ENCODE measurements at places on chromosomes 2 and 18. TPM values are rescaled to one million over a fixed set of nuclear protein-coding genes. Genes with fewer than 3 reads are reported as not detected.
A peak's percentile ranks its signal among the peaks of the same experiment; 100 is the strongest.

DNA sequence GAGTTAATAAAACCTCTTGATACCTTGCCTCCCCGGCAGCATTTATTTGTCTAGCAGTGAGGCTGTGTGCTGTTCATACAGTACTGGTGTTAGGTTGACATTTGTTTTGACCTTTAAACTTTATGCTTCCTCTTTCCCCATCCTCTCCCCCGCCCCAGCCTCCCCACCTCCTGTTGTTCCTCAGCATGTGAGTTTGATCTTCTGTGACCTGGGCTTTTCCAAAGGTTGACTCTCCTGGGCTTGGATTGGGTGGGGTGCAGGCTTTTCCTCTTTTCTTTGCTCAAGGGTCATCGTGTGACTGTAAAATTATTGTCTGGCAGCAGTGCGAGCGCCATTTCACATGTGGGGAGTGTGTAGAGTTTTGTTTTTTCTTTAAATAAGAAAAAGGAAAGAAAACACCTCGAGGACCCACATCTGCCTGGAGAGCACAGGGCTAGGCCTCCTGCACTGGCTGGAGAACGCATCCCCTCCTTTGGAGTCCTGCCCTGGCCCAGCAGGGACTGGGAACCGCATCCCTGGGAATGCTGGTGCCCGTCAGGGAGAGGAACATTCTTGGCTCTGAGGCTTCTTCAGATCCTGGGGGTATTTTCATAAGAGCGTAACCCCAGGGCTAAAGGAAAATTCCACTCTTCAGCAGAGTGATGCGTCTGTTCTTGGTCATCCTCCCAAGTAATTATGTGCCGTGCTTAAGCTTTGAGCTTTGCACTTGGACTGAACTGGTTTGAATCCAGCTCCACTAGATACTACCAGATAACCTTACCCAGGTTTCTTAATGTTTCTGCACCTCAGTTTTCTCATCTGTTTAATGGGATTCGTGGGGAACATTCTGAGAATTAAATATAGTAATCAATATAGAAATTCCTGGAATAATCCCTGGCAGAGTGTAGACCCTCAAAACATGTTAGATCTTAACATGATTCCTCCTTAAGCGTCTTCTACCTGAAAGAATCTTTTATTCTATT is 91.5 kb downstream of the SETBP1 start:
- no peak overlapping the region for H3K27ac ChIP-seq
- H3K4me3 ChIP-seq = no peak overlapping the region
- no peaks in the 10 kb centered on the region for H3K4me1 ChIP-seq
- no peaks in the 10 kb centered on the region for H3K27me3 ChIP-seq
- H3K36me3 ChIP-seq = no peaks in the 10 kb centered on the region
- no peak for DNase-seq

DNA sequence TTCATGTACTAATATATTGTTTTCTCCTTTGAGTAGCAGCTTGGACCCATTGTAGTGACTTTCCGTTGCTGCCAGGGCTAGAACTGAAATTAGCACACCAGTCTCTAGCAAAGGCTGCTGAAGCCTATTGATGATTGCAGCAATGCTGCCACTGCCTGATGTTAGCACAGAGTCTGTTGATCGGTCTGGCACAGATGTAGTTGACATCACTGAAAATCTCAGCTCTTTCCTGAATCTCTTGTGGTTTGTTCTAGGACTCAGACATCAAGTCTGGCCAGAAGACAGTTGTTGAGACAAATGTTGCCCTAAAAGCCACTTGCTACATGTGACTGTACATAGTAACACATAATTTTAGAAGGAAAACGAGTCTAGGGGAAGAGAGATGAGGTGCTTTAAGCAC is 47.2 kb downstream of the VAPA start:
- H3K27ac ChIP-seq = no peak overlapping the region
- H3K4me1 ChIP-seq = no peaks in the 10 kb centered on the region

DNA sequence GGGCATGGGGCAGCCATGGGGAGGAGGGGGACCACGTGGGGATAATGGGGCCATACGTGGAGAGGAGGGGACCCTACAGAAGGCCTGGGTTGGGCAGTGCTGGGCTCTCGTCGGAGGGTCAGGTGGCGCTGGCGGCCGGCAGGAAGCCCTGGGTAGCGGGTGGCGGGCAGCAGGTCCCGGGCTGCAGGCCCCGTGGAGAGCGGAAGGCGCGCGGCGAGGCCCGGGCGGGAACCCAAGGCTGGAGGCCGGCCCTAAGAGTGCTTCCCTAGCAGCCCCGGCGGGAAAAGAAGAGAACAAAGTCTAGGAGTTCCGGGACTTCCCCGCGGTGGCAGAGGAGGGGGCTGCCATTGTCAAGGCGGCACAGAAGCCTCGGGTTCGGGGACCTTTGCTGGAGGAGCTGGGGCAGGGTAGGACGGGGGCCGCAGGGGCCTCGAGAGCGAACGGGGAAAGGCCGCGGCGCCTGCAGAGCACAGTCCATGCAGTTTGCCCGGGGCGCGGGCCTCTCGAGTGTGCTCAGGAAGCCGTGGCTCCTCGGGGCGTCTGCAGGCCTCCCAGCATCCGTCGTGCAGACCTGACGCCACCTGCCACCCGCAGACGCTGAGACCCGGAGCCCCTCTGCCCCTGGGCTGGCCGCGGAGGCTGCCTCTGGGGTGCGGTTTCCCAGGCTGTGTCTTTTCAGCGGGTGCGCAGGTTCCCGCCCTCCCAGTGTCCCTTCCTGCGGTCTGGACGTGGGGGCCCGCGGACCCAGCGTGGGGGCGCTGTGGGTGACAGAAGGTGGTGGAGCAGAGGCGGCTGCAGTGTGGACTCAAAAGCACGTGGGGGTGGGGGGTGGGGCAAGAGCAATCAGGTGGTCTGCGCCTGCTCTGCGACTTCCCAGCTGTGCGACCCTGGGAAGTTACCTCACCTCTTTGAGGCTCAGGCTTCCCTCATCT is 19.4 kb upstream of the NCL start:
- no peak for DNase-seq
- no peak overlapping the region for H3K4me3 ChIP-seq
- H3K36me3 ChIP-seq = no peaks in the 10 kb centered on the region
- no peak overlapping the region for H3K27ac ChIP-seq

DNA sequence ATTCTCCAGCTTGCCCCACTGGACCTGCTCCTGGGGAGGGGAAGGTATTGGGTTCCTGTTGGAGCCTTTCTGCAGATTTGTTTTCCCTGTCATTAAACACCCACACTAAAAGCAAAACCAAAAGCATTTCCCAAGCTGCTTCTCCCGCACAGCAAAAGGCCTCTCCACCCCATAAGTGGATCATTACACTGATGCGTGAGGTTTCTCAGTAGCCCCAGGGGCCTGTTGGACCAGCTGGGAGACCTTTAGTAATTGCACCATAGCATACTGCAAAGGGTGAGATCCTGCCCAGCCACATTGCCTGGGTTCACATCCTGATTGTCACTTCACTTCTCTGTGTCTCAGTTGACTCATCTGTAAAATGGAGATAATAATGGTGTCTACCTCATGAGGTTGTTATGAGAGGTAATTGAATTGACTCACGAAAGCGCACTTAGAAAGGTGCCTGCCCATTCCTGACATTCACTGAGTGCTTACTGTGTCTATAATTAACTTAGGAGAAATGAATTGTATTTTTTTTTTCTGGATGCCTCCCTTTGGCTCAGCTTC is 43.9 kb downstream of the TOGARAM2 start:
- no peaks in the 10 kb centered on the region for H3K4me1 ChIP-seq
- no peak for DNase-seq
- H3K27ac ChIP-seq = no peak overlapping the region
- H3K36me3 ChIP-seq = no peaks in the 10 kb centered on the region
- H3K27me3 ChIP-seq = no peaks in the 10 kb centered on the region

GRCh38 chr2:74502720-74503505 is 3.5 kb upstream of the LBX2 start:
- peaks cover 7% of the 10 kb centered on the region for H3K36me3 ChIP-seq
- DNase-seq = no peak
- no peak overlapping the region for H3K4me3 ChIP-seq

- H3K27me3 ChIP-seq = no peaks in the 10 kb centered on the region
- H3K4me3 ChIP-seq = no peak overlapping the region
- no peak for DNase-seq
Measured at GRCh38 chr2:183164650-183165015, 40.4 kb downstream of the NUP35 start.

DNA sequence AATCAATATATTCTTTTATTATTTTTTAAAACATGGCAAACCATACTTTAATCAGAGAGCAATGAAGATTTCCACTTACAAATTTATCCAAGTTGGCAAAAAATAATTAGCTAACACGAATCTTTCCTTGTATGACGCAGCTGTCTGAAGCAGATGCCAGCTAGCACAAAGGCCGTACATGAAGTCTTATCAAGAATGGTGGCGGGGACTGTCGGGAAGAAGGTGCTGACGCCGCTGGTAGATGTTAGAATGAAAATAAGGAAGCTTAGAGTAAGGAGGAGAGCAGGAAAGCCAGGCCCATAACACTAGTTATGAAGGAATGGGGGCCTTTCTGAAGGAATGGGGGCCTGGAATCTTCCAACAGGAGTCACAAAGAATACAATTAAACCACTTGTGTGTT is 96.7 kb downstream of the ZNF516 start:
- no peak overlapping the region for H3K27ac ChIP-seq
- no peaks in the 10 kb centered on the region for H3K36me3 ChIP-seq
- peaks cover 17% of the 10 kb centered on the region for H3K27me3 ChIP-seq
- no peak for DNase-seq

GRCh38 chr18:68738564-68738963 is 23.7 kb upstream of the TMX3 start:
- H3K4me1 ChIP-seq = peaks cover 19% of the 10 kb centered on the region
- no peaks in the 10 kb centered on the region for H3K27me3 ChIP-seq
- DNase-seq = no peak
- no peak overlapping the region for H3K27ac ChIP-seq

DNA sequence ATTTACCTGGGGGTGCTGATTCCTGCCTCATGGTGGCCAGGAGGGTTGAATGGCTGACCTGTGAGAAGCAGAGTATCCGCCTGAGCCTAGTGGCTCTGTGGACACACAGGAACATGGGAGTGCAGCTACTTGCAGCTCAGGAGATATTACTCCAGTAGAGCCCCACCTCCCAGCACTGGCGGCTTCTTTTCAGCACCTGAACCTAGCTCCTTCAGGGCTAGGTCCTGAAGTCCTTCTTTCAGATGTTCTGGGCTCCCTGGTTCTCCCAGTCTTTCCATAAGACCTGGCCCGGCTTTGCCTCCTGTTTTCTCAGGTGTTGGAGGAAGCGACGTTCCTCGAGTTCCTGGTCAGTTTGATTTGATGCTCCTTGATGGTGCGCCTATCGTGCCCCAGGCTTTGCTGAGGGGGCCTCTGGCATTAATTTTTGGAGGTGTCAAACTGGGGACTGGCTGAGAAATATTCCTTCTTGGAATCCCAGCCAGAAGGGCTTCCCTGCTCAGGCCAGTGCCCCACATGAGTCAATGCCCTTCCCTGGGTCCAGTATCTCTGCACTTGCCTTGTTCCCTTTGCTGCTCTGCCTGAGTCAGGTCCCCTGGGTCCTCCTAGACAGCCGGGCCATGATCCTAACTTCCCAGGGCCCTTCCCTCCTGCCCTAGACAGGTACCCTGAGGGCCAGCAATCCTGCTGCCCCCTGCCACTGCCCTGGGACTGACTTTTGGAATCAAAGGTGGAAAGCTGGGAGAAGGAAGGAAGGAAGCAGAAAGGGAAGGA is 110.7 kb upstream of the HAAO start:
- DNase-seq = no peak
- H3K4me1 ChIP-seq = peaks cover 9% of the 10 kb centered on the region
- H3K36me3 ChIP-seq = no peaks in the 10 kb centered on the region

- no peaks in the 10 kb centered on the region for H3K27me3 ChIP-seq
- no peak for DNase-seq
- H3K27ac ChIP-seq = peak overlapping the region; percentile 99
- H3K36me3 ChIP-seq = no peaks in the 10 kb centered on the region
- peaks cover 52% of the 10 kb centered on the region for H3K4me1 ChIP-seq
Measured at GRCh38 chr2:112880696-112881095, 30.3 kb upstream of the IL37 start.

- peaks cover 68% of the 10 kb centered on the region for H3K27me3 ChIP-seq
- no peaks in the 10 kb centered on the region for H3K36me3 ChIP-seq
- DNase-seq = no peak
- no peak overlapping the region for H3K4me3 ChIP-seq
- no peak overlapping the region for H3K27ac ChIP-seq
- H3K4me1 ChIP-seq = no peaks in the 10 kb centered on the region
Measured at GRCh38 chr18:78738076-78738690, 241.4 kb upstream of the SALL3 start.

GRCh38 chr2:173414823-173415322 is 60.2 kb downstream of the CDCA7 start:
- no peaks in the 10 kb centered on the region for H3K36me3 ChIP-seq
- no peak overlapping the region for H3K4me3 ChIP-seq
- peak overlapping the region; percentile 68 for H3K27ac ChIP-seq
- H3K27me3 ChIP-seq = no peaks in the 10 kb centered on the region

- H3K4me1 ChIP-seq = peaks cover 68% of the 10 kb centered on the region
- no peak for DNase-seq
- H3K27ac ChIP-seq = 0 out of 2 replicates have a peak overlapping the region, but pooled peaks have one; percentile 22
- no peaks in the 10 kb centered on the region for H3K36me3 ChIP-seq
Measured at GRCh38 chr2:95060446-95061118, 35.1 kb downstream of the MAL start.

DNA sequence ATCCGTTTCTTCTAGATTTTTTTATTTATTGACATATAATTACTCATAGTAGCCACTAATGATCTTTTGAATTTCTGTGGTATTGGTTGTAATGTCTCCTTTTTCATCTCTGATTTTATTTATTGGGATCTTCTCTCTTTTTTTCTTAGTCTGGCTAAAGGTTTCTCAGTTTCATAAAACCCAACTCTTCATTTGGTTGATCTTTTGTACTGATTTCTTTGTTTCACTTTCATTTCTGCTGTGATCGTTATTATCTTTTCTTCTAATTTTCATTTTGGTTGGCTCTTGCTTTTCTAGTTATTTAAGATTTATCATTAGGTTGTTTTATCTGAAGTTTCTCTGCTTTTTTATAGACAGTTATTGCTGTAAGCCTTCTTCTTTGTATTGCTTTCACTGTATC is 463.6 kb upstream of the CRIM1 start:
- DNase-seq = no peak
- H3K27ac ChIP-seq = no peak overlapping the region
- H3K4me1 ChIP-seq = no peaks in the 10 kb centered on the region
- H3K4me3 ChIP-seq = no peak overlapping the region
- H3K27me3 ChIP-seq = no peaks in the 10 kb centered on the region

- no peak for DNase-seq
- H3K4me1 ChIP-seq = no peaks in the 10 kb centered on the region
- no peak overlapping the region for H3K27ac ChIP-seq
- H3K36me3 ChIP-seq = no peaks in the 10 kb centered on the region
- H3K27me3 ChIP-seq = peaks cover 93% of the 10 kb centered on the region
Measured at GRCh38 chr18:10441472-10441871, 13.0 kb upstream of the APCDD1 start.

GRCh38 chr18:54742659-54743604 is 85.3 kb upstream of the RAB27B start:
- no peaks in the 10 kb centered on the region for H3K27me3 ChIP-seq
- no peak overlapping the region for H3K4me3 ChIP-seq
- H3K27ac ChIP-seq = no peak overlapping the region
- DNase-seq = peak; percentile 42
- H3K4me1 ChIP-seq = peaks cover 13% of the 10 kb centered on the region
- H3K36me3 ChIP-seq = peaks cover 7% of the 10 kb centered on the region

SH3BP4 gene
- 47.3 TPM for total RNA-seq

INPP5D gene
- total RNA-seq = 0.26 TPM

MYO5B gene
- 10.4 TPM for total RNA-seq

NHEJ1 gene
- 16.7 TPM for total RNA-seq

GPR45 gene
- total RNA-seq = not detected

KIF5C gene
- total RNA-seq = 7.3 TPM

RABL2A gene
- 4.4 TPM for total RNA-seq

CD28 gene
- total RNA-seq = not detected

ITGB6 gene
- total RNA-seq = 7.3 TPM

IL1F10 gene
- not detected for total RNA-seq

GNLY gene
- total RNA-seq = not detected

LCT gene
- total RNA-seq = not detected

Data from PC-3 (cell line).